Esophagus squamous epithelium (tissue), 5 donors: ENCODE measurements at places on chromosomes 2 and 18.

GRCh38 chr2:112201696-112202430 is 53.0 kb downstream of the ZC3H8 start:
- no peak for DNase-seq

GRCh38 chr2:10137053-10137843 is 14.7 kb downstream of the RRM2 start:
- DNase-seq = no peak

DNA sequence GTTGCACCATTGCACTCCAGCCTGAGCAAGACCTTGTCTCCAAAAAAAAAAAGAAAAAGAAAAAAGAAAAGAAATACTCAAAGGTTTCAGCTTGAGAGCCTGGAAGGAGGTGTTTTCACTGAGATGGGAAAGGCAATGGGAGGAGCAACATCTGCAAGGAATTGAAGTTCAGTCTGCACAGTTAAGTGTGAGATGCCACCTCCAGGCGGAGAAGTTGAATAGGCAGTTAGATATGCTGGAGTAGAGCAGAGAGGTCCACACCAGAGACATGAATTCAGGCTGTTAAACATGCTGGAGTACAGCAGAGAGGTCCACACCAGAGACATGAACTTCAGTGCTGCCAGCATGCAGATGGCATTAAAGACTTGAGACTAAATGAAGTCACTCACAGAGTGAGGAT is 41.4 kb upstream of the DTNB start:
- DNase-seq = no peak

GRCh38 chr18:76963936-76964335 is 141.6 kb downstream of the ZNF236 start:
- DNase-seq = no peak

GRCh38 chr2:232543928-232544631 is 4.6 kb downstream of the CHRNG start:
- no peak for DNase-seq

- DNase-seq = no peak
These were observed 10.8 kb downstream of the OXER1 start for GRCh38 chr2:42752816-42753813.

DNA sequence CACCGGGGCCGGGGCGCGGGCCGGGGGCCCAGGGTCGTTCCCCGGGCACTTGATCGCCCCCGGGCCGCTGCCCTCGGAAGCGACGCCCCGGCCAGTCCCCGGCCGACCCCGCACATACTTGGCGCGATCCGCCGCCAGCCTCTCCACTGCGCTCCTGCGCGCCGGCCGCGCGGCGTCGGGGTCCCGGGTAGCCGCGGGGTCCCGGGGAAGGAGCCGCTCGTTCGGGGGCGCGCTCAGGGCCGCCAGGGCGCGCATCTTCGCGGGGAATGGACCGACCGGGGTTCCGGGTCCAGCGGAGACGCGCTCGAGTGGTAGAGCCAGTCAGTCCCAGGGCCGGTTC is 204 bp downstream of the FAM110C start:
- DNase-seq = no peak

DNA sequence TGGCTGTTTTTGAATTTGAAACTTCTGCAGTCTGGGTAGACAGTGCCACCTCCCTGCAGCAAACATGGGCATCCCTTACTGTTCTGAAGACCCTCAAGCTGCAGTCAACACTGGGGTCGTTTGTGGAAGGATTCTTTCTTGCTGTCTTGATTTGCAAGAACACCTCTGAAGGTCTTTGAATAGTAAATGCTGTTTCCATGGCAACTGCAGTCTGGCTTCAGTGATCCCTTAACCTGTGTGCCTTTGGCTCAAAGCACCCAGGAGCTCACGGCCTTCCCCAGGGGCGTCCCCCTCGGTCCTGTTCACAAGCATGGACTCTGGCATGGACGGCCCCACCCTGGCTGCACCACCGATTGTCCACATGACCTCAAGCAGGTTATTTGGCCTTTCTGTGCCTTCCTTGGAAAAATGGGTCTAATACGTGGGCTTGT is 38.3 kb downstream of the LRRFIP1 start:
- DNase-seq = no peak

DNA sequence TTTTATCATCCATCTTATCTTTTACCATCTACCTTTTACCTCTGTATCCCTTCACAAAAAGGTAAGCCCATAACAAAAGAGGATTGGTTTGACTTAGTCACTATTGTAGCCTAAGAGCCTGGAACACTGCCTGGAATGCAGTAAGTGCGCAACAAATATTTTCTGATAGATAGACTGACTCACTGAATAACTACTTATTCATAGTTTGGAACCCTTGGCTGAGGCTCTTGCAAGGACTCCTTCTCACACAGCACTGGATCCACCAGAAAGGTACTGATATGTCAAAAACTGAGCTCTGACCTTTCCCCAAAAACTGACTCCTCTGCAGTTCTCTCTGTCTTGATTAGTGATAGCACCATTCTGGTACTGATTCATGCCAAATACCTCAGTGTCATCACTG is 426.7 kb downstream of the SETBP1 start:
- DNase-seq = no peak

GRCh38 chr2:189226017-189226416 is 46.5 kb upstream of the COL5A2 start:
- DNase-seq = no peak

DNA sequence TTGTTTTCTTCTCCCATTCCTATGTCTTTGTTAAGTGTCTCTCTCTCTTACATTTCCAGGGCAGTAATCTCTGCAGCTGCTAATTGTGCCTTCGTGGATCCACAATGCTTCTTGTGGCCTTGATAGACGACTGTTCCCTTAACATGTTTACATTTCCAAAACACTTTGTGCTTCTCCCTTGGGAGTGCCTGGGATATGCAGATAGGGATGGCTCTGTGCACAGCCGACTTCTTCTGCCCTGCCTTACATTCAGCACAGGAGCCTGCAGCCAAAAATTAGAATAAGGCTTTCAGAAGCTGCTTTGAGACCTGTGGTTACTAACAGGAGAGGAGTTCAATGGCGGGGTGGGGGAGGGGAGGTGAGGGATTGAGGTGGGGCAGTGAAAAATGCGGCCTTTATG is 328.9 kb downstream of the TDRD15 start:
- no peak for DNase-seq

GRCh38 chr2:102138331-102138730 is 4.2 kb upstream of the IL1R1 start:
- DNase-seq = no peak

DNA sequence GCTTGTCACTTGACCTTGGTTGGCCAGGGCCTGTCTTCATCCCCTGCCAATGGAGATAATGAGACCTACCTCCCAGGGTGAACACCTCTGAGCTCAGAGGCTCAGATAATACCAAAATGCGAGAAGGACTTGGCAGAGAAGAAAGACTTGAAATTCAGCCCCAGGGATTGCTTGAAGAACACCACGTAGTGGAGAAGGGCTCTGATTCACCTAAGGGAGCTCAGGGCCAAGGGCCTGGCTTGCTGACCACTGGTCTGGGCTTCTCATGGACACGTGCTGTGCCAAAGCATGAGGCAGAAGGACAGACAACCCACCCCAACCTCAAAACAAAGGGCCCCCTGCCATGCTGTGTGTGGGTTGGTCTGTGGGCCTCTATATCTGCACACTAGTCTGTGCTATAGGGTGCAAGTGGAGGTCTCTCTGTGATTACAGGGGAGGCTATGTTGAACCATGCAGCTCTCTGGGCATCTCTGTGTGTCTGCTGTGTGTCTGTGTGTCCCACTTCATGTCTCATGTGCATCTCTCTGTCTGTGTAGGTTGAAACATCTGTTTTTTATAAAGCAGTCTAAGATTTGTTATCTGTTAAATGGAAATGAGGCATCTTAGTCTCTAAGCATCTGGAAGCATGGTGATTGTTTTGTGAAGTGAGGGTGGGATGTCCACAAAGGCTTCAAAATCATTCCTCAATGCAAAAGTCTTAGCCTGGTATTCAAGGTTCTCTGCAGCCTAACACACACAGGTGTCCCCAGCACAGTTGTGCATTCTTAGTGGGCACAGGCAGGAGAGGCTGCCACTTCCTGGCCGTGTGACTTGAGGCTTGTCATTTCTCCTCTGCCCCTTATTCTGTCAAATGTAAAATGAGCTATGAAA is 61.0 kb upstream of the EPAS1 start:
- no peak for DNase-seq

DNA sequence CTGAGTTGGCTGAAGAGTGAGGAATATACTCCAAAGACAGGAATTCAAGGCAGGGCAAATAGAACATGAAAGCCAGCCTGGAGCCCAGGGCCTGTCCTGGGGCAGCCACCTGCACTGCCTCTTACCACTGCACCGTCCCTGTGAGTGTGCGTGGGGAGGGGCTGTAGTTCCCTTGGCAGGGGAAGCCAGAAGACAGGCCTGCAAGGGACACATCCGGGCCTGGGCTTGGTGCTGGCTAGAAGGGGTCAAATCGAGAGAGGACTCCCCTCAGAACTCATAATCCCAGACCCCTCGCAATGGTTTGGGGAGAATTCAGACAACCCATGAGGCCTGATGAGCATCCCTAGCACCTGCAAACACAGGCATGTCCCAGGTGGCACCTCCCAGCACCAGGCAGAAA is 87.0 kb downstream of the HDAC4 start:
- DNase-seq = no peak

DNA sequence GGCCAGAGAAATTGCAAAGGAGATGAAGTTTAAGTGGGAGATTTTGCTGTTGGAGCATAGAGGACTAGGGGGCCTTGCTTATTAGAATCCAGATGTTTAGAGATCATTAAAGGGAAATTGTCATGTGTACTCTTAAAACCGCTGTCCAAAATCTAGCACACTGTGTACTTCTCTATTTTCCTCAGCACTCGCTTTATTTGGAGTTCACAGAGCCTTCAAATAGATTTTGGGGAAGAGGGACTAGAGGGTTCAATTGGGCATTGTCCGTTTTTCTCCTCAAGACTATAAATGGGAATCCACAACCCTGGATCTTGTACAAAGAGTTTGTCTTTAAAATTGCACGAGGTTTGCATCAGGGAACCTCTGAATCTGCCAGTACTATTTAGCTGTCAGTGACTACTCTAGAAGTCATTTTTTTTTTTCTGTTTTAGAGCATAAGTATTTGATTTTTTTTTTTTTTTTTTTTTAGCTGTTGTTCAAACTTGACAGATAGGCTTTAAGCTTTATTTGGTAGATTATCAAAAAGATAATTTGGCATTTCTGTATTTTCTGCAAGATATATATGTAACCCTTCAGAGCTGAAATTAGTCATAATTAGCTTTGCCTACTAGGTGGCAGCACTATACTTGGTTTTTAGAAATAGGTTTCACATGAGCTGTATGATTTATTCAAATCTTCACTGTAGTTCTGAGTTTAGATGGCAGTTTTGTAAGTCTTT is 14.2 kb downstream of the PMS1 start:
- DNase-seq = no peak

DNA sequence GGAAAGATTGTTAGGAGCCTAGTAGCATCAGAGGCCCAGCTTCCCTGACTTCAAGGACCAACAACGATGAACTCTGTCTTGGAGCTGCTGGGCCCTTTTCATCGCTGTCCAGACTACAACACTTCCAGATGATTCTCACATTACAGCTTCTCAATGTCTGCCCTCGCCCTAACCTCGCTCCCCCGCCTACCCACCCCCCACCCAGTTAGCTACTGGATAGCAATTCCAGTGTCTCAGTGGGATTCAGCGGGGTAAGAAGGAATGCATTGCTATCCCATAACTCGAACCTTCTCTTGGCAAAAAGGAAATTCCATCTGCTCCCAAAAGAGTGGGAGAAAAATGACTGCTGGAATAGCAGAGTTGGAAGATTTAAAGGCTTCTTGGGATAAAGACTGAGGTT is 65.0 kb downstream of the RPL37A start:
- DNase-seq = no peak

DNA sequence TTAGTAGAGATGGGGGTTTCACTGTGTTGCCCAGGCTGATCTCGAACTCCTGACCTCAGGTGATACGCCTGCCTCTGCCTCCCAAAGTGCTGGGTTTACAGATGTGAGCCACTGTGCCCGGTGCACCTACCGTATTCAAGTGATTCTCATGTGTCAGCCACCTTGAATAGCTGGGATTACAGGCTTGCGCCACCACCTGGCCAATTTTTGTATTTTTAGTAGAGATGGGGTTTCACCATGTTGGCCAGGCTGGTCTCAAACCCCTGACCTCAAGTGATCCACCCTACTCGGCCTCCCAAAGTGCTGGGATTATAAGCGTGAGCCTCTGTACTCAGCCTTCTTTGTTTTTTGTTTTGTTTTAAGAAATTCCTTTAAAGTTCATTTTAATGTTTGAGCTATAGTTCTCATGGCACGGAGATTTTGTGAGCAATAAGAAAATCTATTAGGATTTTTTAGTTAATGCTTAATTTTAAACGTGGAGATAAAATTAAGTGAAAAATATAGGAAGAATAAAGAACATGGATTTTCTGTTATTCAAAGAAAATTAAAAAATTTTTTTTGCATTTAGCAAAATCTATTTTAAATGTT is 242.6 kb downstream of the PHLPP1 start:
- no peak for DNase-seq

GRCh38 chr18:69935319-69936190 is 12.1 kb downstream of the CD226 start:
- no peak for DNase-seq

DNA sequence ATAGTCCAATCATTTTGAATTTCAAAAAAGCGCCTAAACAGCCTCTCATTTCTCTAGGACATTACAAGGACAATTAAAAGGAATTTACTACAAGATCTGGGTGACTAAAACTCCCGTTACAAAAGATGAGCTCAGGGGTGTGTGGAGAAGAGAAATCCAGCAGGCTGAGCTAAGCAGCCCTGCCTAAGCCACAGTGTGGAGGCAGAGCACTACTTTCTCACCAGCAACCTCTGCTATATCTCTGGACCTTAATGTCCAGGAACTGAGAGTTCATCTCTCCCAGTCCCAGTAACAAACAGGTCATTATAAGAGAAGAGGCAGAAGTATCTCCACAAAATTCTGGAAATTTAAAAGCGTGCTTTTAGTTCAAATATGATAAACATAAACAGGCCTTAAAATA is 18.9 kb upstream of the ANKRD62 start:
- DNase-seq = no peak

- no peak for DNase-seq
These were observed 90.4 kb downstream of the NUP35 start for GRCh38 chr2:183214680-183215079.

DNA sequence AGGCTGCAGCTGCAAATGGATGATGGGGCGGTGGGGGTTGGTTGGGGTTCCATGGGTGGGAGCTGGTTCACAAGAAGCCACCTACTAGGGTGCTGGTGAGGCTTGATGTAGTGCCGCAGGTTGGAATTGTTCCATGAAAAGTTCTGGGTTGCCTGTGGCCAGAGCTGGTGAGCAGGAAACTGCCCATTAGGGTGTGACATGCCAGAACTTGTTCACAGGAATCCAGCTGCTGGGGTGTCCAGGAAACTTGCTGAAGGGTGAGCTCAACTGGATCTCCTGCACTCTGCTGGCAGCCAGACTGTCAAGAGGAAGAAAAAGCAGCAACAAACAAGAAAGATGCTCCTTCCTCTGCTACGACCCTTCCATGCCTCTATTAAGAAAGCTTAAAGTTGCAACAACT is 48.8 kb downstream of the MAP3K20 start:
- DNase-seq = no peak

DNA sequence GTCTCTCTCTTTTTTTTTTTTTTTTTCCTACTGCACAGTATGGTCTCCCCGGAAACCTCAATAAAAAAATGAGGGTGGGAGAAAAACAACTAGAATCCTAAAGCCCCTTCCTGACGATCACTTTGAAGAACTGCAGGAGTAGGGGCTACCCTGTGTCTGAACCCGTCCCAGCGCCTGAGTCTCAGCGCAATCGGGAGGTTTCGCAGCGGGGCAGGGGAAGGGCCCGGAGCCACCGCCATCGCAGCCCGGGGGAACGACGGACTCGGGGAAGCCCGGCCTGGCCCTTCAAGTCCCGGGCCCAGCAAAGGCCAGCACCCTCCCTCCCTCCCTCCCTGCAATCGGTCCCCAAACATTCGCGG is 411 bp downstream of the NARS1 start:
- no peak for DNase-seq

- DNase-seq = no peak
These were observed 2.9 kb downstream of the TEX261 start for GRCh38 chr2:70991742-70992141.
